Suppressor macrophage (primary cell): ENCODE measurements at places on chromosomes 6 and 20.

- no peak for DNase-seq
Observed at GRCh38 chr20:61912665-61913422, 152.8 kb downstream of the TAF4 start.

GRCh38 chr6:150745896-150746295, 119.6 kb upstream of the MTHFD1L start:
- DNase-seq = no peak

GRCh38 chr6:162856885-162857284, 129.1 kb downstream of the PACRG start:
- DNase-seq = no peak

DNA sequence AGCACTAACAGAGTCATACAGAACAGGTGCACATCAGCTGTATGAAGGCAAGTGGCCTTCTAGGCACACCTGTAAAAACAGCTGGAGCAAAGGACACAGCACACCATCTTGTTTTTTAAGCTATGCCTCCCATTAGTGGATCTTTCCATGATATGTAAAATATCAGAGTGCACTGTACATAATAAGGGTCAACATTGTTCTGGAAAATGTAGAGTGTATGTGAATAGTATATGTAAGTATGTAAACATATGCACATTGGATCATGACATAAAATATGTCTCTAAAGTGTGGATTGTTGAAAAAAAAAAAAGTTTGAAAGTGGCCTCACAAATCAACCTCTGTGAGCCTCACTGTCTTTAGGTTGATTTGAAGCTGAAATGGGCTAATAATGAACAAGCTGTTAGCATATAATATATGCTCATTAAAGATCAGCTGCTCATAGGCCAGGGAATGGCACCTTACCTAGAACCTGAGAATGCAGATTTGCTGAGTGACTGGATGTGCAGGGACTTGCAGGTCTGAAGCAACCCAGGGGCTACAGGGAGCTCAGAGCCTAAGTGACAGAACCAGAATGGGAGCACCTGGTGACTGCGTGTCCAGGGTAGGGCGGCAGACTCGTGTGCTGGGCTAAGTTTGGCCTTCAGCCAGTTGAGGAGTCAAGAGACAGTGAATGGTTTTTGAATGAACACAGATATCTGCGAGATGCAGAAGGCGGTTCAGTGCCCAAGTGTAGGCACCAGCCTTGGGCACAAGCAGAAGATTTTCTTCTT, 198.6 kb downstream of the TMEM242 start:
- DNase-seq = no peak

DNA sequence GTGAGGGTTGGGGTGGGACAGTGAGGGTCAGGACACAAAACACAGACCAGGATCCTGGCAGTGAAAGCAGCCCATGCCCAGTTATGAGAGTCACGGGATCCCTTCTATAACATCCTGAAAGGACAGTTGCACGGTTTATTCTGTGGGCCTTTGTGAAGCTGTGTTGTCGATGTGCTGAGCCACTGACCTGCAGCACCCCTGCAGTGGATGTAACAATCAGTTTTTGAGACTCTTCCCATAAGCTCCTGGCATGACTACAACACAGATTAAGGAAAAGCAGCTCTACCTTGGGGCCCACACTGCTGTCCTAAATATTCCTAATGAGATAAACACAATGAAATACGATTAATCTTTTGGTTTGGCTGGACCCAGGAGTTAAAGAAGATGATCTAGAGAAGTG, 3.7 kb downstream of the PYGB start:
- DNase-seq = no peak

DNA sequence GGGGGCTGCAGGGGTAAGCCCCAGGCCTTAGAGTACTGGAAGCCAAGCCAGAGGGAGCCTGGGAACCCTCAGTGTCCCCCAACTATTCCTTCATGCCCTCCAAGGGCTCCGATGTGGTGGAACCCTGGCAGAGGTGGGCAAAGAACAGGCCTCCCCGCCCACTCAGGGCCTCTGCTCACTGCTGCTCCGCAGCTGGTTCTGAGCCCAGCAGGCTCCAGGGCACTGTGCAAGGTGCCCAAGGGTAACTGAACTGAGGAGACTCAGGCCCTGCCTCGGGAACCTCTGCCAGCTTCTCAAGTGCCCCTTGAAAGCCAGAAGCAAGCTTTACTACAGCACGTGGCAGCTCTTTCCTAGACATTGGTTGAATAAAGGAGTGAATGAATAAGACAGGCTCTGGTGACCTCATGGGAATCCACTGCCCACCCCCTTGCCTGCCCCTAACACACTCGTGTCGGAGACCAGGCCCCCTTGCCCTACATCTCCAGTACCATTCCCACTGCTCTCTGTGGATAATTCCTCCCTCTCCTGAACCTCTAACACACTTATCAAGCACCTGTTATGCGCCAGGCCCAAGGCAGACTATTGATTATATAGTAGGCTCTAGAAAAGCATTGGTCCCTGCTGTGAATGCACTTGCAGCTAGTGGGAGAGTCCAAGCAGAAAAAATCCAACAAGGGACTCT, 55.0 kb downstream of the TOX2 start:
- DNase-seq = no peak

DNA sequence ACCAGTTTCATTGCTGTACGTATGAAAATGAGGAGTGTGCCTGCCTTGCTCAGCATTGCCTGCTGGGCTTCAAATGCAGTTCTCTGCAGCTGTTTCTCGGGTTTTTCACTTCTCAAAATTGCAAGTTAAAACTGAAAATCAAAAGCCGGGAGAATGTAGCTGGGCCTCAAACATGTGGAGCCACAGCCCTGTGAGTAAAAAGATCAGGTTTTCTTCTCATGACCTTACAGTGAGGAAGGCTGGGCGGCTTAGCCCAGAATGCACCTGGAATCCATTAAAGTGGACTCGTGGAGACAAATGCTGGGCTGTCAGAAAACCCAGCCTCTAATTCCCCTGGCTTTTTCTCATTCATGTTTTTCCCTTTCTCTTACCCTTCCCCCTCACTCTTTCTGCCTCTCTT, 34.4 kb downstream of the DSE start:
- peak; percentile 25 for DNase-seq

GRCh38 chr6:3337521-3338350, 79.0 kb downstream of the PSMG4 start:
- peak; percentile 76 for DNase-seq

GRCh38 chr6:3190056-3190455, 32.7 kb upstream of the TUBB2A start:
- DNase-seq = no peak

DNA sequence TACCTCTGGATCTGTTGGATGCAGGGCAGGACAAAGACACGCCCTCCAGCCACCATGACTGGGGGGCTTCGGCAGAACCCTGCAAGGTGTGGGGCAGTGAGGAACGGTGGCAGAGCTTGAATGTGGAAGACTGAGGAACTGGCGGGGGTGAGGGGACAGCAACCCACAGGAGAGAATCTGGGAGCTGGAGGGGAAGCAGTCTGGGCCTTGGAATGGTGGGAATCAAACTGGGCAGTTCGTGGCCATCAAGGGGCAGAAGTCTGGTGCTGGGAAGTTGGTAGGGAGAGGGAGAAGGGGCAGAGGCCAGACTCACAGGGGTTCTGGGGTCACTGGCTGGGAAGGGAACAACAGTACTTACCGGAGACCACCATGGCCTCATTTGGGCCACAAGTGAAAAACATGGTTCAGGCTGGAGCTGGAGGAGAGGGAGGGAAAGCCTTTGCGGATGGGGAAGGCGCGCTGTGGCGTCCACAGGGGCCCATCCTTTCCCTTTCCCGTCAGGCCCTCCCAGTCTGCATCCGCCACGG, 635 bp downstream of the FLOT1 start:
- DNase-seq = no peak

- DNase-seq = peak; percentile 22
Observed at GRCh38 chr6:156557251-156557910, 219.8 kb upstream of the ARID1B start.

DNA sequence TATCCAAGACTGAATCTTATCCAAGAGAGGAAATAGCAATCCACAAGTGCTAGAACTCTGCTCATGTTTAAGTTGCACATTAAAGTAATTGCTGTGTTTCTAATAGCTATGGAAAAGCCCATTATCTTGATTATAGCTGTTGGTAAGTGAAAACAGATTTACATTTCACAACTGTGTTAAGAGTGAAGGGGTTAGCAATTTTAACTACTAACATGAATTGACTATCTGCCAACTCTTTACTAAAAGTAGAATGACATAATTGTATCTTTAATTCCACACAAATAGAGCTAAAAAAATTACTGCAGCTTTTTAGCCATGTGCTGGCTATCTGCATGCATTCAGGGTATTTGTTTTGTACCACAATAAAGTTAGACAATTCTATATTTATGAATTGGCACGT, 277.9 kb upstream of the IRAK1BP1 start:
- no peak for DNase-seq

DNA sequence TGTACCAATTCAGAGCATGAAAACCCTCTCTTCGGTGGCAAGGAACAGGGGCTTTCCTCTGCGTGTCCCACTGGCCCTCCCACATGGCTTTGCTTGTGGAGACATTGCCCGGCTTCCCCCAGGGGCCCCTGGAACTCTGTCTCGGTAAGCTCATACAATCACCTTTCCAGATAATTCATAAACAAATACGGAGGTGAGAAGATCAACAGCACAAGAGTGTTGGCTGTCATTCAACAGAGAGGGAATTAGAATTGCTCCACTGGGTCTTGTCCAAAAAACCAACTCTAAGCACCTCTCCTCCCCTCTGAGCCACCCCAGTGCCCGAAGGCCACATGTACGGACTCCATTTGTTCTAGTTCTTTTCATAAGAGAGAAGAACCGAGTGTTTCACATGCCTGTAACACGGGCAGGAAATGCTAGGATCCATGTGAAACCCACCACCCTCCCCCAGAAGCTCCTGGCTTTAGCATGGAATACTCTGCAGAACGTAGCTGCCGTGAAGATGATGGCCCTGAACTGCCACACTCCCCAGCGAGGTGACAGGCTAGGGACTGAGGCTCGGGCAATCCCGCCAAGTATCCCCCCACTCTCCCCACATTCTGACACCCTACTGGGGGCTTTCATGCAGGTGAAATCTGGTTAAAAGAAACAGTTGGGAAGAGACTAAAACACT, 24.6 kb upstream of the FOXC1 start:
- no peak for DNase-seq

GRCh38 chr6:20757761-20758160, 223.5 kb downstream of the CDKAL1 start:
- DNase-seq = no peak

DNA sequence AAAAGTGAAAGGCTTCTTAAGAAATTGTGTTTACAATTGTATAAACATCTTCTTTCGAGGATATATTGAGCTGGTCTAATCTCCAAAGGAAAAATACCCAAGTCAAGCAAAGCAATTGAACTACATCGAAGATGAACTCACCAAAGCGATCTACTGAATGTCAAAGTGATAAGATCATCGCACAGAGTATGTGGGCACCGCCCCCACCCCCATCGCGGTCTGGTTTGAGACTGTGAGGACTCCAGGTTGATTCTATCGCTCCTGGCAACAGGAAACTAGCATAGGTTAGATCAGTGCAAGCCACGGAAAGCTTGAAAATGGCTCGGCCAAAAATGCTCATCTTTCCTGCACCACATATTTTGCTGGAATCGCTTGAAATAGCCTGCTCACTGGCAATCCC, 133.2 kb upstream of the RPS6KA2 start:
- no peak for DNase-seq

- DNase-seq = no peak
Observed at GRCh38 chr6:50390416-50390815, 322.9 kb upstream of the TFAP2D start.

- DNase-seq = peak; percentile 98
Observed at GRCh38 chr20:62652041-62652893, 10.0 kb downstream of the SLCO4A1 start.

DNA sequence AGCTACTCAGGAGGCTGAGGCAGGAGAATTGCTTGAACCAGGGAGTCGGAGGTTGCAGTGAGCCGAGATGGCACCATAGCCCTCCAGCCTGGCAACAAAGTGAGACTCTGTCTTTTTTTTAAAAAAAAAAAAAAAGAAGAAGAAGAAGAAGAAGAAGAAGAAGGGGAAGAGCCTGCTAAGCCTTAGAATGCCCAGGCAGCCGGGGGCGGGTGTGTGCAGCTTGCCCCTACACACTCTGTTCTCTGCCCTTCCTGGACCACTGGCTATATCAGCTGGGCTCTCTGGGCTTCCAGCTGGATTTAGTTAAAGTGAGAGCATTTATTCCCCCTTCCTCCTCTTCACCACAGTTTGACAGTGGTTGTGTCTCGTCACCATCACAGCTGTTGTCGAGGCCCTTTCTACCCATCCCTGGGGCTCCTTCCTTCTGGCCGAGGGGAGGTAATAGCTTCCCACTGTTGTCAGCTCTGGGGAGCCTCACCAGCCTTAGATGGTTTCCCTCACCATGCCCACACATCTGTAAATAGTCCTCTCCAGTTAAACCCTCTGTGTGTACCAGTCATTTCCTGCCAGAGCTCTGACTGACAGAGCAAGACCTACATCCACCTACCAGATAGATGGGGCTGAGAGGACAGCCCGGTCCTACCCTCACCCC, 77.6 kb downstream of the TRERF1 start:
- no peak for DNase-seq

GRCh38 chr6:34232901-34233300, 3.8 kb upstream of the HMGA1 start:
- DNase-seq = peak; percentile 32

DNA sequence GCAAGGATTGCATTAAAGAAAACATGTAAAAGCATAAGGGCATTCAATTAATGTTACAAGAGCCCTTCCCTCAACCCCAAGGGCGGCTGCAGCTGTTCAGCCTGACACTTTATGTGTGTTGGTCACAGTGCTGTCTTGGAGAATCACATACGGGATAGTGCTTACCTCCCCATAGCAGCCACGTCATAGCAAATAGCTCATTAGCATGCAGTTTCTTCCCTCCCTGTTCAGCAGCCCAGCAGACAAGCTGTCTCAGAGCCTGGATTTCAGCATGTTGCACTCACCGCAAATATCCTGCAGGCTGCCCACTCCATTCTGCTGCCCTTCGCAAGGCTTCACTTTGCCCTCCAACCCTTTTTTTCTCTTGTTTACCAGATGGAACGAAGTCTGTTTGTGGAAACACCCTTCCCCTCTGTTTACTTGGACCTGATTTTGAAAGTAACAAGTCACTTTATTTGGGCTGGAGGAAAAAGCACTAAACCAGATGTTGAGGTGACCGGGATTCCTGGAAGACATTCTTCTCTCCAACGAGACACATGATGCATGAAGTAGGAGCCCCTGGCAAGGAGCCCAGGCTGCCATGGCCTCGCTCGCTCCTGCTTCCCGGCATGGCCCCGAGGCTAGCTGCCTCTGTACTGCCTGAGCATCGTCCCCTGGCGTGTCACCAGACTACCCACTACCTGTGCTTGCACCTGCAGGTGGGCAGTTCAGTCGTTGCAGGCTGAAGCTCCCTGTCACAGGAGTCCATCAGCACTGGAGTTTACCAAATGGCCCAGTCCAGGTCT, 151.6 kb upstream of the GMDS start:
- no peak for DNase-seq

GRCh38 chr6:133546098-133546497, 304.9 kb downstream of the EYA4 start:
- DNase-seq = no peak
